Activated CD4-positive, alpha-beta T cell treated with anti-CD3 and anti-CD28 coated beads for 48 hours (primary cell): ENCODE measurements at places on chromosomes 11 and 22.

GRCh38 chr11:20131788-20132666 is 28.2 kb downstream of the DBX1 start:
- peak; percentile 64 for DNase-seq

DNA sequence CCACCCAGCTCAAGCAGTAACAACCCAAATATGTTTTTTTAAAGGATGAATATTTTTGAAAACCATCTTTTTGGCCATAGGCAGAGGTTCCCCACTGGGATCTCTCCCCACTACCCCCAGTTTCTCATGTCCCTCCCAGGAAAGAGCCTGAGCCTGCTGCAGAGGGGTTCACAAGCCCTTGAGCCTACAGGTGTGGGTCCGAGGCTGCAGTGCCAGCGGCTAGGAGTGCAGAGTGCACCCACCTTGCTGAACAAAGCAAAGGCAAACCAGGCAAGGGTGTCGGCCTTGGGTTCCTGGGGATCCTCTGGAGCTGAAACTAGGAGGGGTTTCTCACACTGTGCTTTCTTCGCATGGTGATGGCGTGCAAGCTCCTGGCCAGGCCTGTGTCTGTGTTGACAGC is 35.0 kb downstream of the GNAZ start:
- no peak for DNase-seq

DNA sequence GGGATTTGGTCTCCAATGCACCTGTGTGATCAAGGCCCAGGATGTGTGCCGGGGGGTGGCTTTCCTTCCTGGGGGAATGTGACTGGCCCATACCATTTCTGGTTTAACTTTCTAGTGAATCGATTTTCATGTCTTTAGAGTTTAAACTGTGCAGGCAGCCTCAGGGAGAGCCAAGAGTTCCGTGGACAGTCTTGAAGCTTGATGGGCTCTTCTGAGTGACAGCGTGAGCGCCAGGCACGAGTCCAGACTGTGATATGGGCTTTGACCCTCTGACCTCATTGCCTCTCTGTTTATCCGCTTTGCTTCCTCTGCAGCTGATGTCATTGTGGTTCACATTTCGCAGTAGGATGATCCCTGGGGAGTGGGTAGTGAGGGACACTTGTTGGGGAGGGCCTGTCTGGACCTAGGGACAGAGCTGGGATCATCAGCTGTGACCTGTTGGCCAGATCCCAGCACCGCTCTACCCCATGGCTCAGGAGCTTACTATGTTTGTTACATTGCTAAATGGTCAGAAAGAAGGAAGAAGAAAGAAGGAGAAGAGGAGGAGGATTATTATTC is 80.6 kb upstream of the CLDN5 start:
- no peak for DNase-seq

- no peak for DNase-seq
These were observed 573.8 kb upstream of the FAT3 start for GRCh38 chr11:91650802-91651201.

GRCh38 chr22:45482169-45482568 is 20.5 kb upstream of the FBLN1 start:
- no peak for DNase-seq

DNA sequence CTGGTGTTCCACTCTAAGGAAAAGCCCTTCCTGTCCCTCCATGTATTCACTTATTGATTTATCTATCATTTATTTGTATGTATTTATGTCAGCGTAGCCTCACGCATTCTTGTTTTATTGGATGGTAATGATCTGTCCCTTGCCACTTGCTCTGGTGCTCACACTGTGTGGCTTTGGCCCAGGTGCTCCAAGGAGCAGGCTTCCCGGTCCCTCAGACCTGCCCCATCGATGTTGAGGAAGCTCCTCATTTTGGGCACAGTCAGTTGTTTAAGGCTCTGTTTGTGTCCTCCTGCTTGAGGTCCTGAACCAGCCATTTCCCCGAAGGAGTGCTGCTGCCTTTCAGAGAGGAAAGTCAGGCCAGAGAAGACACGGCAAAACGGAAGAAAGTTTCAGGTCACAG is 1485.4 kb downstream of the TBC1D22A start:
- no peak for DNase-seq

GRCh38 chr11:119338965-119339588 is 1.6 kb downstream of the C1QTNF5 start:
- DNase-seq, result no peak

DNA sequence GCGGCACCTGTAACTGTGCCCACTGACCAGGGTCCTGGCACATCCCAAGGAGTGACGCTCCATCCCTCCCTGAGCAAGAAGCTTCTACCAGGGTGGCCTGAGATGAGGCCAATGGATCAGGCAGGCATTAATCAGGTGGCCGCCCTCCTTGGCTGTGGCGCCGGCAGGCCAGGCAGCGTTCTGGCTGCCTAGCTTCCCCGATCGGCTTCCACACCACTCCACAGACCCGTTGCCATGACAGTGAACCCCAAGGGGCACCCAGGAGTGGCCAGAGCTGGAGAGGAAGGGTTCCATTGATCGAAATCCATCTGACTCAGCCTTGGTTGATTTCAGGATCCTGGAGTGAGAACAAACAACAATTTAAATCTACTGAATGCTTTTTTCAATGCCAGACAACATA is 20.5 kb downstream of the LRRC55 start:
- no peak for DNase-seq

- DNase-seq, result no peak
These were observed 48.2 kb upstream of the PARVA start for GRCh38 chr11:12329169-12329568.

DNA sequence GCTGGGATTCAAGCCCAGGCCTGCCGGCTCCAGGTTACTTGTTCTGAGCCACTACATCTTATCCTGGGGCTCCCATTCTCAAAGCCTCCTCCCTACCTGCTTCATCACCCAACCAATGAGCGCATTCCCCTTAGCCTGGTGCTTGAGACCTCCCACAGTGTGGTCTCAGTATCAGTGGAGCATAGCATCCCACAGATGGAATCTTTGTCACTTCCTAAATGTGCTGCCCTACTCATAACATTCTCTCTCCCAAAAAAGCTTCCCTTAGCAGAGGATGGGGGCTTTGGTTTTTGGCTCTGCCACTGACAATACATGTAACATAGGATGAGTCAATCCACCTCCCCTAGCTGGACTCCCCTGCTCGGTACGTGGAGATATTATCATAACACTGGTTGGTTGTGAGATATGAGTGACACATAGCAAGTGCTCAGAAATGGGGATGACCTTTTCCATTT is 28.8 kb downstream of the TEAD1 start:
- no peak for DNase-seq

GRCh38 chr11:116499396-116500003 is 273.3 kb downstream of the BUD13 start:
- peak; percentile 86 for DNase-seq

DNA sequence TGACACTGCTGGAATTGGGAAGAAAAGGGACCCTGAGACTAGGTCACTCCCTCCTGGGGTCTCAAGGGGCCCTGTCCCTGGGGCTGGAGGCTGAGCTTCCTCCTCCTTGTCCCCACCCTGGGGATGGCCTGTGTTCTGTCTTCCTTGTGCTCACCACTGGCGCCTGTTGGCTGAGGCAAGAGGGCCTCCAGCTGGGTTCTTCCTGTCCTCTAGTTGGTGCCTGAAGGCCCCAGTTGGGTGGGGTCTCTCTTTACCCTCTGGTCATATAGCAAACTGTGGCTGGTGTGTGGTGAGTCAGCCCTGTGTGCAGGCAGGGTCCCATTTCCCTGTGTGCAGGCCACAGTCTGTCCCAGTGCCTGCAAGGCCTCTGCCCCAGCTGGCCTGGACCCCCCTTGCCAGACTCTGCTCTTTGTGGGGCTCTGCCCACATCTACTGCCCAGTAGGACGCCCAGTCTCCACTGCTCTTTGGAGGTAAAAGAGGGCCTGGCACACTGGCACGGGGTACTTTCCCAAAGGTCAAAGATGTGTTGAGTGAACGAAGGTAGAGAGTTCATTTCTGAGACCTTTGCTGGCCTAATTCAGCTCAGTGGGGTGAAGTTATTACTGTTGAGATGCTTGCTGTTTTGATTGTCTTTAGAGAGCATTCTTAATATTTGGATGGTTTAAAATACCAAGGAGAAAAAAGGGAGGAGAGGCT is 55.1 kb upstream of the CLDN5 start:
- peak; percentile 16 for DNase-seq

DNA sequence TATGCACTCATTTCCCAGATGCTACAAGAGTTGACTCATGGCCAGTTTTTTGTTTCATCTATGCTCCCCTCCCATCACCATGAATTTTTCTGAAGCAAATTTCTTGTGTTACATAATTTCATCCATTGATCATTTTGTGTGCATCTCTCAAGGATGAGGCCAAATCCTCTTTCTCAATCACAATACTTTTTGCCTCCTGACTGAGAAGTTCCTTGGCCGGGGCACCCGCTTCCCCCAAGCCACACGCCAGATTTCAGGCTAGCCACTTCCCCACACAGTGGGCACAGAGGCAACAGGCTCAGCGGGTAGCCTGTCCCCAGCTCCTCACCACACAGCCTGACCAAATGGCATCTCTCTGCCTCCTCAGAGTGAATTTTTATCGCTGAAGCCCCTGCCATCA is 9.8 kb upstream of the DSCAML1 start:
- no peak for DNase-seq

GRCh38 chr11:82996966-82997606 is 74.6 kb downstream of the RAB30 start:
- peak; percentile 61 for DNase-seq

- no peak for DNase-seq
These were observed 297.7 kb downstream of the CTTN start for GRCh38 chr11:70696076-70696475.

- DNase-seq, result no peak
These were observed 72.8 kb upstream of the CSNK2A3 start for GRCh38 chr11:11425806-11426205.

DNA sequence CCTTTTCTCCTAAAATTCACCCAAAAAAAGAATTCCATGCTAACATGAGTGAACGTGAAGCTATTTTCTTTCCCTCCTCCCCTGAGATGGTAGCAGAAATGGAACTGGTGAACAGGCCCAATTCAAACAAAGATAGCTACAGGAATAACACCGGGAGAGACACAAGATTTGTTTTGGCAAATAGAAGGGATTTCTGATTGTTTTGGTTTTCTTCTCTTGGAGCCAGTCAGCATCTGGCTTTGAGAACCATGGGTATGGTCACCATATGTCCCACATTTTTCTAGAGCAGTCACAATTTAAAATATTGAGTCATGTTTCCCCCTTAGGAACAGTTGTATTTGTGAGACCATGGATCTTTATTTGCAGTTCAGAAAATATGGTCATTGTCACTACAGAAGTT is 214.1 kb downstream of the FAM76B start:
- DNase-seq, result no peak

GRCh38 chr11:5366856-5367255 is 15.5 kb downstream of the OR51B6 start:
- DNase-seq, result no peak
